ENCODE measurements at places on chromosomes 2 and 18. TPM values are rescaled to one million over a fixed set of nuclear protein-coding genes. Genes with fewer than 3 reads are reported as not detected.

- no peak for DNase-seq
Measured at GRCh38 chr2:217743966-217744761, 258.6 kb downstream of the TNS1 start.

DNA sequence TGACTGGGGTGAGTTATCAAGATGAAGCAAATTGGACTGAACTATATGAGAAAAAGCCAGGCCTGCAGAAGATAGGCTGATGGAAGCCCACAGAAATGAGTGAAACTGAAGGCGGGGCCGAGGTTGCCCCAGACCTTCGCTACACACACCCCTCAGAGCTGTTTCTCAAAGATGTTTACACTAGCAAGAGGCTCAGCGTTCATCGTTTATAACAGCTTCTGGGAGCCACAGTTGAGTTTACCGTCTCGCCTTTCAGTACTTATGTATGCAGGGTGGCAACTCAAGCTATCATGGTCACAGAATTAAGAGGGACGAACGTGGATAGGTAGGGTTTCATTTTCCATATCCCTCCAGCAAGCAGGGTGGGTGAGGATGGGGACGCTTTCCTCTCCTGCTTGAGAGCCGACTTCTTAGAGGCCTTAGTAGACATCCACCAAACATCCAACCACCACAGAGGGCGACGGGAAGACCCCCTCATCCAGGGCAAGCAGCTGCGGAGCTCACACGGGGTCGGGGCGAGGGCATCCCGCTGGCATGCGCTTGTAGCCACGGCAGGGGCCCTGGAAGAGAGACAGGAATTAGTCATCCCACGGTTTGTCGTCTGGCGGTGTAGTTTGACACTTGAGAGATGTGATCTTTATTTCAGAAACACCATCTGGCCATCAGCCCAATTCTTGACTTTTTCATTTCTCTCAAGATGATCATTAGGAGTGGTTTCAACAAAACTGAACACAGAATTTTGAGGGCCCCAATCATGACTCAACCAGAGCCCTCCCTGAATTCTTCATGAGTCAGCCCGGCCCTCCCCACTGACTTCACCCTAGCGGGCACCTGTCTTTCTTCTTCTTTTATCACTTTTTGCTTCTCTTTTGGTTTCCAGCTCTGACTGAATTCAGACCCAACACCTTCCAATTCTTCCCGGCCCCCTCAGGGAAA is 109.1 kb upstream of the CTDP1 start:
- DNase-seq, result peak; percentile 7

DNA sequence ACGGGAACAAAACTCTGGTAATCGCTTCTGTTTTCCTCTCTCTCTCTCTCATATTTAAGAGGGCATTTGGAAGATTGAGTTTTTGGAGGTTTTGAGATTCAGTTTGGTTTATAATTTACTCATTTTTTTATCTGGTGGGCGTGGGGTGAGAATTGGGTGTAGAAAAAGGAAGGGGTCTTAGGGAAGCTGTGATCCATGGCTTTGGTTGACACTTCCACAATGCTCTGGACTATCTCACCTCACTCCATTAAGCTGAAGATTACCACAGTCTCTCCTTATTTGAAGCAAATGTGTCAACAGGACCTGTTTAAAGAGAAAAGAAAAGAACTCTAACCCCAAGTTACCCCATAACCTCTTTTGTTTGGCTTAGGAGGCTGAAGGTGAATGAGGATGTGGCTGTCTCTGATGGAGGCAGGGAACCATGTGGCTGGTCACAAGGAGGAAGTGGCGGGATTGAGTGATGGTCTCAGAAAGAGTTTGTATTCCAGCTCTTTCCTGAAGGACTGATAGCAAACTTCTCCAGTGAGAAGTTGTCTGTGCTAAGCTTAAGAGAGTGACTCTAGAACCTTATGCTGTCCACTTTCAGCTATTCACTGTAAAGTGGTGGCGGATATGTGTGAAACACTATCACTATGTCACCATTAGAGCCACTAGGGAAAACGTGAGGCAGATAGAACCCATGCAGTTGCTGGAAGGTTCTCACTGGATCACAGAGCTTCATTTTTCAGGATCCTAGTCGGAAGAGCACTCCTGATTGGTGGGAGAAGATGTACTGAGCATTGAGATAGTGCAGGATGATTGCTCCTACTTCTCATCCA is 934 bp downstream of the ZNF804A start:
- DNase-seq, result no peak

DNA sequence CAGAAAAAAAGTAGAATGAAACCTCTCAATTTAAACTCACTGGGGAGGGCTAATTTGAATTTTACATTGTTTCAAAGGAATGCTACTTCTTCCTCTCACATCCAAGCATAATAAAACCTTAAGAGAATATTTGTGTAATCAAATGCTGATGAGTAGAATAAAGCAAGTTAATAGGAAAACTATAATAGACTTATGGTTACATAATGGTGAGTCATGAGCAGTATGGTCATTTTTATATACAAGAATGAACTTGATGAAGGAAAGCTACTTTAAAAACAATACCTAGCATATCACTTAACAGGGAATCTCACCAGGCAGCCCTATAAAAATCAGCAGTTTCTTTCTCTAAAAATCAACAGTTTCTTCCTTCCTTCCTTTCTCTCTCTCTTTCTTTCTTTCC is 80.3 kb downstream of the VSNL1 start:
- DNase-seq, result no peak

- DNase-seq, result peak; percentile 79
Measured at GRCh38 chr2:233209533-233210171, 41.8 kb upstream of the ATG16L1 start.

DNA sequence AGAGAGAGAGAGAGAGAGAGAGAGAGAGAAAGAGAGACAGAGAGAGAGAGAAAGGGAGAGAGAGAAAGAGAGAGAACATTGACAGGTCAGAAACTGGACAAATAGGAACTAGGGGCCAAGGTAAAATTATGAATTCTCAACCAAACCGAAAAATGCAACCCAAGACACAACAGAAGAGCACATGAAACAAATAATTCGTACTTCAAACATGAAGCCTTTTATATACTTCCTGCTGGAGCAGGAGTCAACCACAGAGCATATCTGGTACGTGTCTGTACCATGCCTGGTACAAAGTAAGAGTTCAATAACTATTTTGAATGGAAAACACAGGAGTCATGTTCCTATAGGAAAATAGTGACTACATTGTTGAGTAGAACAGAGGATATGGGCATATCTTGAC is 6.5 kb upstream of the VPS54 start:
- no peak for DNase-seq

GRCh38 chr2:60532421-60532820 is 21.0 kb downstream of the BCL11A start:
- no peak for DNase-seq

- peak; percentile 19 for DNase-seq
Measured at GRCh38 chr2:241095594-241096290, 6.3 kb downstream of the MTERF4 start.

OSBPL6 gene
- 8.7 TPM for total RNA-seq

ABCB11 gene
- total RNA-seq, result not detected

DNA sequence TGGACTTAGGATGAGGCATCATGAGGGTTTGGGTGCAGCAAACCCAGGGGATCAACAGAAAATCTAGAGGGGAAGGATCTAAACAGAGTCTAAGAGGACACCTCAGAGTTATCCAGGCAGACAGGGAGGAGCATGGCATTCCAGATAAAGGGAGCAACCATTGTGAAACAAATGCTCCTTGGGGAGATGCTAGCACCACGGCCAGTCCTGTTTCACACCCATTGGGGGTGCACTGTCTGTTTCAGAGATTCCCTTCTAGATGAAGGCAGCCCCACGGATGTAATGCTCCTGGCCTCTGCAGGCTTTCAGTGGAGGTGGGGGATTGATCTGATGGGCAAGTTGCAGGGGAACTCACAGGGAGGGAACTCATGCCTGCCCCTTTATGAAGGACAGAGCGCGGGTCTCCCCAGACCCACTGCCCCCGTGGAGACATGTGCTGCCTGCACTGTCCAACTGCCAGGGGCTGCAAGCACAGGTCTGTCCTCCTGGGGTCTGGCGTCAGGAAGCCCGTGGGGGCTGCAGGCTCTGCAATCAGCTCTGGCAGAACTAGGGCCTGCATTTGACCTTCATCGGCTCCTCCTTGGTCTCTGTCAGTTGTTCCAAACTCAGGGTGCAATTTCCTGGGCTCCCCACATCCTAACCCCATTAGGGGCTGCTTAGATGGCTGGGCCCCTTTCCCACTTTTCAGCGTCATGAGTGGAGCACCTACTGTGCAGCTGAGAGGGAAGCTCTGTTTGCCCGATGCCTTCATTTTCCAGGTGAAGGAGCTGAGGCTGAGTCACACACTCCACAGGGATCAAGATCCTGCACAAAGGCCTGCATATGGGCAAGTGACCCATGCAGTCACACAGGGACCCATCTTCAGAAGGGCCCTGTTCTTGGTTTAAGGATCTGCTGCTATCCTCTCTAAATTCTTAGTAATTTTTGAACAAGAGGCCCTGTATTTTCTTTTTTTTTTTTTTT is 163.4 kb downstream of the ARL4C start:
- DNase-seq, result no peak

GRCh38 chr2:66452917-66453316 is 18.0 kb downstream of the MEIS1 start:
- no peak for DNase-seq

GRCh38 chr2:218366621-218367414 is 10.2 kb downstream of the CATIP start:
- no peak for DNase-seq

DNA sequence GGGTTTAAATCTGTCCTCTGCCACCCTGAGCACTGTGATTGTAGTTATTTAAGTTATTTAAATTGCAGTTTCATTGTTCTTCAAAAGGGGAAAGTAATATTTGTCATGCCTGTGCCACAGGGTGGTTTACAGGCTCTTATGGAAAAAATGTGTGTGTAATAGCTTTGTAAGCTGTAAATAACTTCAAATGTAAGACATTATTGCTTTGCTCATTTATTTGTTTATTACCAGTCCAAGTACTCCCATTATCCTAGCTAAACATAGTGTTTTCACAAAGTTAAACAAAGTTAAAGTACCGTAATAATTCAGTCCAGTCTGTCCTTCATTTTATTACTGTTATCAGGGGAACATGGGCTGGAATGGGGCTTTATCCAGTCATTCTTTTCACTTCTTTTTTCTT is 43.4 kb upstream of the IGFBP2 start:
- DNase-seq, result no peak

SNTG2 gene
- 0.38 TPM for total RNA-seq

EML6 gene
- total RNA-seq, result 0.77 TPM

GRCh38 chr2:141455211-141455826 is 675.5 kb downstream of the LRP1B start:
- DNase-seq, result no peak

- no peak for DNase-seq
Measured at GRCh38 chr18:22858121-22858520, 75.0 kb upstream of the RBBP8 start.

DSG2 gene
- total RNA-seq, result 22.3 TPM

DNA sequence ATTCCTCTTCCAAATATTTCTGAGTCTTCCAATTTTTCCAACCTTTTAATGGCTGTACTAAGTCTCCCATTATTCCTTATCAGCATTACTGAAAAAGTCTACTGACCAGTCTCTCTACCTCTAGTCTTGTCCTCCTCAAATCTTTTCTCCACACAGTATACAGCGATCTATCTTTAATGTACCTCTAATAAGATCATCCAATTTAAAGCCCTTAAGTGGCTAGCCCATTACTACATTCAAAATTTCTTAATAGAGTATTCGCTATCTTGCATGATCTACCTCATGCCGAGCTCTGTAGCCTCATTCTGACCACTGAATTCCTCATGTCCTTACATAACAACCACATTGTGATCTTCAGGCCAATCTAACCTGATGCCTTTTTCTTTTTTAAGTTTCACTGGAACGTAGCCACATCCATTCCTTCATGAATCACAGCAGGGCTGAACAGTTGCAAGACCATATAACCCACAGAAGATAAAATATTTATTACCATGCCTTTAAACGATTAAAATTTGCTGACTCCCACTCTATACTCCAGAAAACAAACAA is 57.9 kb downstream of the SLC66A3 start:
- DNase-seq, result no peak

GRCh38 chr2:154048905-154049304 is 177.2 kb downstream of the GALNT13 start:
- DNase-seq, result no peak

GRCh38 chr18:80172056-80172455 is 63.0 kb downstream of the ADNP2 start:
- DNase-seq, result no peak

DNA sequence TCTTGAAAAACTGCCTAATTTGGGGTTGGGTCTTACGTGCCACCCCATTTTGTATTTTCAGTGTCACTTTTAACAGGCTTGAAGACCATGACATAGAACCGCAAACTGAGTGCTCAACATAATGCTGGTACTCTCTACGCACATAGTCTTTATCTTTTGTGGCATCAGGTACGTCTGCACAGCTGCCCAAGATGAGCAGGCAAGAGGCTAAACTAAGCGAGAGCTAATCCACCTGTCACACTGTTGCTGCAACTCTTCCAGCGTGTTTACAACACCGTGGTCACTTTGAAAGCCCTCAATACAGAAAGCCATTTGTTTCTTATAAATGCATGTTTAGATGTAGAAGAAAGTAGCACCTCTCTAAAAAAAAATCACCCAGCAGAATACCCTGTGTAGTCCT is 270.0 kb upstream of the TCF4 start:
- no peak for DNase-seq

Data from dermis microvascular lymphatic vessel endothelial cell (primary cell).